ENCODE measurements at places on chromosomes 5 and 9.
A peak's percentile ranks its signal among the peaks of the same experiment; 100 is the strongest.

DNA sequence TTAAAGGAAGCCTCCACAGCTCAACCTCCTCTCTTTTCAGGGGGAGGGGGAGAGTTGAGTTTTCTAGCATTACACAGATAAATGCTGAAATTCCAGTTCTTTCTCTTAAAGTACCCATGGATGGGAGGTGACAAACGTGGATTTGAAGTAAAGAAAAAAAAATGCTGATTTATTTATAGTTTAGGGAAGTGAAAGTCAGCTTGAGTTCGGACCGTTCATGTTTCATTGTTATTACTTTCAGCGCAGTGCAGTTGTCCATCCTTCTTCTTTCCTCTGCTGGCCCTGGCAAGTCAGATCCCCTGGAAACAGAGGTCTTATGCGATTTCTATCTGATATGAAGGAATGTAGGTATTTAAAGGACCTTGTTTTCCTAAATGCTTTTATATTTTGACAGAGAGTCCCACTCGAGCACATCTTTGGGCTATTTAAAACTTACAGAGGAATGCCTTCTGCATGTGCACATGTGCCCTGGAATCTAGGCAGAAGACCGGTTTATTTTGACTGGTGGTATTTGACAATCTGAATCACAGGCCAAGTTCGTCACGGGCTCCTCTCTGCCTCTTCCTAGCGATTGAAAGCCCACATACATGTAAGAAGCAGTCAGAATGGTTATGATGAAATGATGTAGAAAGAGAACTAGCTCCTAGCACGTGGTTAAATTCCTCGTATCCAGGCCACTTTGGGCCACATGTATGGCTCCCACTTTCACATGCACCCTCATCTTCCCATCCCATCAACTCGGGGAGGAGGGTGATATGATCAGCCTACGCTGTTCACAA lies 385.2 kb upstream of the KLF4 start:
- DNase-seq, result no peak

- no peak for DNase-seq
These were observed 86.4 kb downstream of the FREM1 start for GRCh38 chr9:14823800-14824199.

- no peak for DNase-seq
These were observed 70.7 kb downstream of the F2RL2 start for GRCh38 chr5:76552546-76552945.

DNA sequence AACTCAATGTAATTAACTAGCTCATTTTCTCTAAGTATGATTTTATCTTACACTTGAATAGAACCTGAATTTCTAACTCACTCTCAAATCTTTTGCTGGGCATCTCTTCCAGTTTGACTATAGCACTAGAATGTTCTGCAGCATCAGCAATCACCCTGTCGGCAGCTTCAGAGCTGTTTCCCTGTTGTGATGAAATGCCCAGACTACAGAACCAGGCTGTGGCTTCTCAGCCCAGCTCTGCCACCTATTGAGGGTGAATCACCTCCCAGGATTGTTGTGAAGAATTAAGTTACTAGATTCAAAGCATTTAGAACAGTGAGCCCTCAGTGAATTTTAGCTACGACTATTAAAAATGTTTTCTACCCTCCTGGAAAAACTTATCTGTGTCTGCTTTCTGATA lies 90.4 kb upstream of the ANKRD55 start:
- peak; percentile 65 for DNase-seq

- DNase-seq, result peak; percentile 81
These were observed 121.0 kb downstream of the AOPEP start for GRCh38 chr9:94847486-94847885.
